Hematopoietic multipotent progenitor cell treated with erythropoietin and hydrocortisone succinate and interleukin-3 and kit ligand, for 8 days (in vitro differentiated cells): ENCODE measurements at places on chromosomes 1 and 21.

DNA sequence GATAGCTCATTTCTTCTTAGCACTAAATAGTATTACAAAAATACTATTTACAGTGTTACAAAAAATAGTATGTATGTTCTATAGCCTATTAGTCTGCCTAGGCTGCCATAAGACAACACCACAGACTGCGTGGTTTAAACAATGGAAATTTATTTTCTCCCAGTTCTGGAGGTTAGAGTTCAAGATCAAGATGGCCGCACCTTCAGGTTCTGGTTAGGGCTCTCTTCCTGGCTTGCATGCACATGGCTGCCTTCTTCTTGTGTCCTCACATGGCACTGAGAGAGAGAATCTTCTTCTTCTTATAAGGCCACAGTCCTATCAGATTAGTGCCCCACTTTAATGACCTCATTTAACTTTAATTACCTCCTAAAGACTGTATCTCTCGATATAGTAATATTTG lies 4.1 kb downstream of the ATF6 start:
- DNase-seq: no peak

DNA sequence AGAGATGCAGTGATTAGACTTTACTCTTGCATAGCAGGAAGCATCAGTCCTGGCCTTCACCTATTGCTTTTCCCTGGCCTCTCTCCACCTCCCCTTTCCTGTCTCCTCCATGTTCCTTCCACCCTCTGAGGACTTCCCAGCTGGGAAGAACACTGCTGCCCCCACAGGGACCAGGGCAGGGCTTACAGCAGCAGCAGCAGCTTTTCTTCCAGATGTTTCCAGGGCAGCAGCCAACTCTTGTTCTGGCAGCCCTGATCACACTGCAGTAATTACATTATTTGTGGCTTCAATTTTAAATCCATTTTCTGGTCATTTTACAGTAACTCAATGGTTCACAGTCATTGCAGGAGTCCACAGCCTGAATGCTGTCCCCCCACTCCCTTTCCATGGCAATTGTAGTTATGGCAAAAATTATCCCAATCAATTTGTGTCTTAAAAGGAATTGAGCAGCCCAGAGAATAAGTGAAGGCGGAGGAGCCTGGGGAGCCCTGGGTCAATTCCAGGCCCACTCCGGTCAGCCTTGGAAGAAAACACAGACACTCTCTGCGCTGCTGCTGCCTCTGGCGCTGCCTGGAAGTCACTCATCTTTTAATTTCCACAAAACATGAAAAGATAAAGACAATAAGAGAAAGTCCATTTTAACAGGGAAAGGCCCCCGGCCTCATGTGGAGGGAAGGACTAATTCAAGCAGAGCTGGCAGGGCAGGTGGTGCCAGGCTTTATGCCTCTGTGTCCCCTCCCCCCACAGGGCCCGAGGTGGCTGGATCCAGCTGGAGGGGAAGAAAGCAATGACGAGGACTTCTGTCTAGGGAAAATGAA lies 148.6 kb downstream of the GRIK3 start:
- DNase-seq: no peak

DNA sequence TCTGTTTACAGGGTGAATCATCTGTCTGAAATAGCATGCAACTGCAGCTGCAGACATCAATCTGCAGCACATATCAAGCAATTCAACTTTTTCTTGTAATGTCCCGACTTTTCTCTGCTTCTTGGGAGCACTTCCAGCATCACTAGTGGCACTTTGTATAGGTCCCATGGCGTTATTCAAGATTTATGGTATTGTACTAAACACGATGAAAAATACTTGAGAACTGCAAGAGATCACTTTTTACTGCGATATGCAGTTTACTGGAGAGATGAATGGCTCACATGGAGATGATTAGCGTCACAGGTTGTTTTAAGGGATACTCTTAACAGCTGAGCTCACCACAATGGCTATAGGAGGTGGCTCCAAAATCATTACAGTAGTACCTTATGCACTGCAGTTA lies 7.2 kb upstream of the SCMH1 start:
- DNase-seq: no peak

GRCh38 chr1:24155011-24155782 lies 12.3 kb upstream of the IL22RA1 start:
- DNase-seq: peak; percentile 9

DNA sequence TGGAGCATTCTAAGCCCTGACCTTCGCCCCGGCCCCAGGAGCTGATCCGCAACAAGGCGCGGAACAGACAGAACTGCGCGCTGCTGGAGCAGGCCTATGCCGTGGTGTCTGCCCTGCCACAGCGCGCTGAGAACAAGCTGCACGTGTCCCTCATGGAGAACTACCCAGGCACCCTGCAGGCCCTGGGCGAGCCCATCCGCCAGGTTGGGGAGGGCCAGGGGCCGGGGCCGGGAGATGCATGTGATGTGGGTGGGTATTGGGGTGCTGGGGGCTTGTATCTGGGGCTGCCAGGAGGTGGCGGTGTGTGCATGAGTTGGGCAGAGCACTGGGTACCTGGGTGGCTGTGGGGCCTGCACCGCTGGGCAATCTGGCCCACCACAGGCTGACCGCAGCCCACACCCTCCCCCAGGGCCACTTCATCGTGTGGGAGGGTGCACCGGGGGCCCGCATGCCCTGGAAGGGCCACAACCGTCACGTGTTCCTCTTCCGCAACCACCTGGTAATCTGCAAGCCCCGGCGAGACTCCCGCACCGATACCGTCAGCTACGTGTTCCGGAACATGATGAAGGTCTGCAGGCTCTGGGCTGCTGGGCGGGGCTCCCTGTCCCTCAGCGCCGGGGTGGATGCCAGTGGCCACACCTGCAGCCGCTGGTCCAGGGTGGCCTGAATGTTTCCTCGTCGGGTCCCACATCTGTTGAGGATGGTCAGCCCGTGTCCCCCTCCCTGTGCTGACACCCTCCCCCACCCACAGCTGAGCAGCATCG lies 65.8 kb downstream of the TRIM11 start:
- peak; percentile 14 for DNase-seq

DNA sequence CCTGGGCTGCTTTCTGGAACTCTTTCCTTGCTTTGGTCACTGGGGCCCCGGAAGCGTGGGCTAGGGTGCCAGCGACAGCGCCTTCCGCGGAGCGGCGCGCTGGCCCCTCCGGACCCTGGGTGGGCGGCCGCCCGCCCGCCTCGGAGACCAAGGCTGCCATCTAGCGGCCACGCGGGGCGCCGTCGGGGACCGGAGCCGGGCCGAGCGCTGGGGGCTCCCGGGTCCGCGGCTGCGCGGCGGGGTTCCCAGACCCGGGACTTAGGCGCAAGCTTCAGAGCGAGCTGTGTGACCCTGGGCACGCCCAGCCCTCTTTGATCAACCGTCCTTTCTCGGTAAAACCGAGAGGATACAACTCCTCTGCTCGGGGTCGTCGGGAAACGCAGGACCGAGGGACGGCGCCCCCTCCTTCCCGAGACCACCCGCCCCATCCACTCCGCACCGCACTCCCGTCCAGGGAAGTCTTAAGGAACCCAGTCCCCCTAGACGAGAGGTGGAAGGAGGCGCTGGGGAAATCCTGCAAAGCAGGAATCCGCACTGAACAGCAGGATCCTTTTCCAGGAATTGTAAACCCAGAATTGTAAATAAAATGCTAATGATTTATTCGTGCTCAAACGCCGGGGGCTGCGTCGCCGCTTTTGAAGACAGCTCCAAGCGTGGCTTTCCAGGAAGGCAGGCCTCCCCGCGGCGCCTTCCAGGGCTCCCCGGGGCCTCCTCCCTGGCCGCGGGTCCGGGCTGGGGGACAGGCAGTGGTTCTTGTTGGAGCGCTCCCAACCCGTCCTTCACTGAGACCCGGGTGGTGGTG lies 41.2 kb downstream of the RRAGC start:
- no peak for DNase-seq
